ENCODE measurements at places on chromosomes 2 and 18.
A peak's percentile ranks its signal among the peaks of the same experiment; 100 is the strongest.

- no peak for DNase-seq
Observed at GRCh38 chr2:168396131-168396530, 59.9 kb upstream of the CERS6 start.

- no peak for DNase-seq
Observed at GRCh38 chr2:176561706-176562105, 292.5 kb downstream of the MTX2 start.

DNA sequence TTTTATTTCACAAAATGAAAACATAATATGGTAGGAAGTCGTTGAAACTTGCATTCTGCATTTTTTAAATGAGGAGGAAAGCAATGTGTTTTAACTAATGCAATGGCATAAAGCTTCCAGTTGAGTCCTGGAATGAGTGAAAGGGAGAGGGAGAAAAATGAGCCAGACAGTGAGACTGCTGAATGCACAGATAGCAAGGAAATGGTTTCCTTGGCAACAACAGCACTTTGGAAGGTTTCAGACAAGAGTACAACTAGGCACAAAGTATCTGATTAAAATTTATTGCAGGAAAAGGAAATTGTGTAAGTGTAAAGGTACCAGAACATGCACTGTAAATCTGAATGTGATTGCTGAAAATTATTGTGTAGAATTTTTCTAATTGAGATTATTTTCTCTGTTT is 320.1 kb upstream of the KYNU start:
- DNase-seq = no peak

GRCh38 chr2:58900246-58901027 is 659.3 kb upstream of the FANCL start:
- DNase-seq = no peak

- DNase-seq = no peak
Observed at GRCh38 chr2:230217424-230217823, 2.4 kb downstream of the SP110 start.

GRCh38 chr2:72236445-72237067 is 88.9 kb upstream of the CYP26B1 start:
- DNase-seq = no peak

DNA sequence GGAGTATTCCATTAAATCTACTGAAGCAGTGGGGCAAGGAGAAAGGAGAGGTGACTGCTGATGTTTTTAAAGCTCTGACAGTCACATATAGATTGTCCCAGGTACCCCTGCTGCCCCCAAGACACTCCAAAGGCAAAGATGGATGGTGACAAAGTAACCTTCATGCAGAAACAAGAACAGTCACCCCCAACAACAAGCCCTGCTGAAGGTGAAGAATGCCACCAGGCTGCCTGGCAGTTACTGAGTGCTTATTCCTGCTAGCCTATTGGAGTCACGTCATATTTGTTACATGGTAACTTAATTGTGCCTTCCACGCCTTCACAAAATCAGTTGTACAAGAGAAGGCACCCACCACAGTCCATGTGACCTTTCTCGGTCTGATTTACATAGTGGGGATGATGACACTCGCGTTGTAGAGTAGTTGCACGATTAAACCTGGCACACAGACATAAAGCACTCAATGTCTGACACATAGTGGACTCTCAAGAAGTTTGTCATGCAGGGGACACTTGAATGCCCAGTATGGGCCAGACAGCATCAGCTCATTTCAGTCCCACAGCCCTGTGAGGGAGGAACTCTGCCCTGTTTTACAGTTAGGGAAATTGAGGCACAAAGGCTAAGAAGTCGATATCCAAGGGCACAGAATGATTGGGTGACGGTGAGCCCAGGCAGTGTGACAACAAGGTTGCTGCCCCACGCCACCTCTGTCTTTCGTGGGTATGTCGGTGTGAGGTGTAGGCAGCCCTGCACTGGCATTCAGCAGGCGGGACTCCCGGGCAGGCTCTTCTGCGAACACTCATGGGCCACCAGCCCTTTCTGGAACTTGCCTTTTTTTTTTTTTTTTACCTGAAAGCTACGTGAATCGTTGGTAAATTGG is 62.7 kb downstream of the ZCCHC2 start:
- no peak for DNase-seq

GRCh38 chr2:150133623-150134022 is 353.8 kb downstream of the RND3 start:
- DNase-seq = no peak

- DNase-seq = no peak
Observed at GRCh38 chr2:17336458-17336857, 181.8 kb downstream of the RAD51AP2 start.

GRCh38 chr2:10165282-10165681 is 42.7 kb downstream of the RRM2 start:
- DNase-seq = no peak

DNA sequence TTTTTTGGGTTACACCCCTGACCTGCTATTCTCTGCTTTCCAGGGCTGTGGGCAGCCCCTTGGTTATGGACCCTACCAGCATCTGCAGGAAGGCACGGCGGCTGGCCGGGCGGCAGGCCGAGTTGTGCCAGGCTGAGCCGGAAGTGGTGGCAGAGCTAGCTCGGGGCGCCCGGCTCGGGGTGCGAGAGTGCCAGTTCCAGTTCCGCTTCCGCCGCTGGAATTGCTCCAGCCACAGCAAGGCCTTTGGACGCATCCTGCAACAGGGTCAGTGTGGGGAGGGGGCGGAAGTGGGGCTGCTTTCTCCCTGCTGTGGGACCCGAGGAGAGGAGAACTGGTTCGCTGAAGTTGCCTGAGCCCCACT is 9.7 kb upstream of the WNT10A start:
- DNase-seq = no peak

GRCh38 chr2:3403587-3404334 is 24.3 kb downstream of the TRAPPC12 start:
- DNase-seq = no peak

- DNase-seq = peak; percentile 11
Observed at GRCh38 chr2:210199186-210199765, 26.0 kb downstream of the ACADL start.

DNA sequence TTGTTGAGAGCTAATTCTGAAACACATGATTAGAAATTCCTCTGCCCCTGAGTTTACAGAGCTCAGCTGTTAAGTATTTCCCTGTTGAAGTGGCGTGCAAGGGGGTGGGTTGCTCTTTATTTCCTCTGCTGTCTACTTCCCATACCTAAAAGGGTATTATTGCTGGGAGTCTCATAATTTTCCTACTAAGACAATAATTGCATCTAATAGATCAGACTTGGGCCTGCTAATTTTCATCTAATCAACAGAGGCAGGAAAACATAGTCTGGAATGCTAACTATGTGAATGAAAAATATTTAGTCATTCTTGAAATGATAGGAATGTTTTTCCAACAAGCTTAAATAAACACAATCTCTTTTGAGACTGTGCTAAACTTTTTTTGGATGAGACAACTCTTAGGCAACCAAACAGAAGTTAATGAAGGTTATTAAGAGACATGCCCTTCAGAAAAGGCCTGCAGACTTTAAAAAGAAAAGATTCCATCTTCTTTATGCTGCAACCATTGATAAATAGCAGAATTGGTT is 111.4 kb downstream of the FEZ2 start:
- no peak for DNase-seq

- DNase-seq = peak; percentile 4
Observed at GRCh38 chr2:219596954-219597551, 604 bp upstream of the STK11IP start.

DNA sequence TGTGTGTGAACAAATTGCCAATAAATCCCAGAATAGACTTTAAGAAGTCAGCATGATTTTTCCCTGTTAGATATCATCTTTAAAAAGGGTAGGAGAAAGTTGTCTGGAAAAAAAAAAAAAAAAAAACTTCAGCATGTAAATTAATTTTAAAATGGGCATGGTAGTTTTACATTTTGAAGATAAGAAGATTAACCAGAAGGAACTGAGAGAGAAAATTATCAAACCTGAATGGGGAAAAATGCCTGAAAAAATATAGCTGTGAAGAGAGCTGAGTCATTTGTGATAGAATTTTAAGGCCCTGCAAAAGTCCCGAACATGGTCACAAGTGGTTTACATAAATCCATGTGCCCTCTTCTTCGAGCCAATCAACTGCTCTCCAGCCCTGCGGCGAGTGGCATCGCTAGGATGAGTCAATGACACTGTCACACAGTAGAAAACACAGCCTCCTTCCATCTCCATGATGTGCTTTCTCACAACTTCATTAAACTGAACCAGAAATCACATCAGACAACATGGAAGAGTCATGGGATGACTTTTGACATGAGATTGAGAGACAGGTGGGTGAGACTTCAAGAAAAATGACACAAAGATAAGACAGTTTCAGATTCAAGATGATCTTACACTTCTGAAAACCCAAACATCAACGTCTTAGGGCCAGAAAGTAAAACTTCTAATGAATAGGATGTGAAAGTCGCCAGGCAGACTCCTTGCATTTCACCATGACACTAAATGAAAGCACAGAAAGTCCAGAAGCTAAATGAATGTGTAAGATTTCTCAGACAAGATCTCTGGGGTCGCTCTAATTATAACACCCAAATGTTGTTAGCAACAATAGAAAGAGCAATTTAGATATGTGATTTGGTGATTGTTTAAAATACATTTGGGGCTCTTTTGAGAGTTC is 273.0 kb upstream of the ID2 start:
- DNase-seq = peak; percentile 43

DNA sequence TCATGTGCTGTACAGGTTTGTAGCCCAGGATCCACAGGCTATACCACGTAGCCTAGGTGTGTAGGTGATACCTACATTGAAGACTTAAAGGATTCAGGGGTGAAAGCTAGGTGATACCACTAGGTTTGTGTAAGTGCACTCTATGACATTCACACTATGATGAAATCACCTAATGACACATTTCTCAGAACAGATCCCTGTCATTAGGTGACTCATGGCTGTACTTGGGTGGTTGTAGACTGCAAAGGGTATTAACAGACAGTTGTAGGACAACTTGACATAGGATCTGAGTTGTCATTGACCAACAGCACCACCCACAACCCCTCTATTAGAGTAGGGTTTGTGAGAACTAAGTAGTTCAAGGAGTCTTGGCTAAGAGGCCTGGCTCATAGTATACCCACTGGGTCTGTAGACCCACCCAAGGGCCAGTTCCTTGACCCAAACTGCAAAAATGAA is 27.7 kb upstream of the SMCHD1 start:
- DNase-seq = peak; percentile 85

GRCh38 chr2:141464995-141465394 is 665.8 kb downstream of the LRP1B start:
- DNase-seq = no peak

DNA sequence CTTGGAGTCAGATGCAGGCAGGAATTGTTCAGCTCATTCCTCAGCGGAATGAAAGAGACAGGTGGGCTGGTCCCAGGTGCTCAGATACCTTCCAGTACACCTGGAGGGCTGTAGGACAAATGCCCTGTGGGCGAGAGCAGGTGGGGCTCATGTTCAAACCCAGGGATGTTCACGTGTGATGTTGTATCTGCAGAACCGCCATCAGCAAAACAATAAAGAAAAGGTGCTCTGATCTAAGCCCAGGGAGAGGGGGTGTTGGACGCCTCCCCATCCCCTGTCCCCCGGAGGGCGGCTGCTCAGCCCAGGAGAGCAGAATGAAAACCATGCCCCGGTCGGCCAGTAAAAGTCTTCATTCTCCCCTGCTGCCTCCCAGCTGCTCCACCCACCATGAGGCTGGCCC is 197.4 kb downstream of the HAUS1 start:
- no peak for DNase-seq

DNA sequence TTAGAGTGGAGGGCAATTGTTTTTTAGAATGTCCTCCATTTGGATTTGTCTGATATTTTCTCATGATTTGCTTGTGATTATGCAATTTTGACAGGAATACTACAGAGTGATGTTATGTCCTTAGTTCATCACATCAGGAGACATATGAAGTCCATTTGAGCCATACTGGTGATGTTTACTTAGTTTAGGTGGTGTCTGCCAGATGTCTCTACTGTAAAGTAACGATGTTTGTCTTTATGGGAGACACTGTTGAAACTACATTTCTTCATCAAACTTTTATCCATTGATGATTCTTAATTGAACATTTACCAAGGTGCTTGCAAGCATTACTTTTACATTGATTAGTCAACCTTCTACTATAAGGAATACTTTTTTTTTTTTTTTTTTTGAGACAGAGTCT is 4.9 kb upstream of the SNORC start:
- DNase-seq = no peak

- no peak for DNase-seq
Observed at GRCh38 chr2:30181176-30181575, 34.4 kb downstream of the YPEL5 start.

- no peak for DNase-seq
Observed at GRCh38 chr2:196725882-196726281, 73.6 kb downstream of the GTF3C3 start.

- DNase-seq = peak; percentile 3
Observed at GRCh38 chr18:61955644-61956043, 62.8 kb upstream of the RNF152 start.

GRCh38 chr18:76098674-76099411 is 396.2 kb downstream of the ZNF516 start:
- no peak for DNase-seq

- no peak for DNase-seq
Observed at GRCh38 chr2:107747964-107748583, 78.6 kb upstream of the RGPD4 start.

- no peak for DNase-seq
Observed at GRCh38 chr2:56688661-56689060, 504.9 kb downstream of the CCDC85A start.

DNA sequence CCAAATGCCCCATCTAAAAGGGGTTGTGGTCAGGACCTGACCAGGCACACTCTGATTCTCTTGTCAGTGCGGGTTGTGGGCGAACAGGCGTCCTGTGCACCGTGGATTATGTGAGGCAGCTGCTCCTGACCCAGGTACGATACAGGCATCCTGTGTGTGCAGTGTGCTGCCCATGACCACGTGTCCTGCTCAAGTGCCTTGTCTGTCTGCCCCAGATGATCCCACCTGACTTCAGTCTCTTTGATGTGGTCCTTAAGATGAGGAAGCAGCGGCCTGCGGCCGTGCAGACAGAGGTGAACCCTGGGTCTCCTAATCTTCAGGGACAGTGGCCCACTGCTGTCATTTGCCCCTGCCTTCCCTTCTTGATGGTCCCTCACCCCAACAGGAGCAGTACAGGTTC is 14.6 kb downstream of the PTPN18 start:
- no peak for DNase-seq

- DNase-seq = no peak
Observed at GRCh38 chr2:127161176-127162136, 54.5 kb upstream of the BIN1 start.

GRCh38 chr2:198597648-198598047 is 793.3 kb downstream of the PLCL1 start:
- DNase-seq = no peak

GRCh38 chr2:55519938-55520885 is 694 bp downstream of the CFAP36 start:
- peak; percentile 26 for DNase-seq

DNA sequence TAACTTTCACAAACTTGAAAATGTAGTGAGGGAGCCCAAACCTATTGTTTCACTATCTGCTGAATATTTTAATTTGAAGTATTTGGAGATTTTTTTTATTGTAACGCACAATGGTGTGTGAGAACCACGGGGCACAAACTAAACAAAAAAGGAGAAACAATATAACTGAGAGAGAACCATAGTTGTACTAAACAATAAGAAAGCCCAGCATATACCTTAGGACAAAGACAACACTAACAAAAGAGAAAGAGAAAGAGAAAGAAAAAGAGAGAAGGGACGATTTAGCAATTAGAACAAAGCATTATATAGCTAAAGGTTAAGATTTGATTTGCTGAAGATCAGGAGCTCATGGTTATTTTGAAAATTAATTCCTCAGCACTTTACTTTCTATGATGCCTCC is 906.0 kb upstream of the NXPH2 start:
- DNase-seq = no peak

Measured in inflammatory macrophage treated with lipopolysaccharide for 1 hour (primary cell).